ENCODE measurements at places on chromosomes 16 and 17. TPM values are rescaled to one million over a fixed set of nuclear protein-coding genes. Genes with fewer than 3 reads are reported as not detected.
A peak's percentile ranks its signal among the peaks of the same experiment; 100 is the strongest.

The SLC5A2 gene
- total RNA-seq, result not detected

The ST6GALNAC2 gene
- 1.2 TPM for total RNA-seq

The NKIRAS2 gene
- 24.3 TPM for total RNA-seq

The IRX6 gene
- not detected for total RNA-seq

The ADORA2B gene
- 0.76 TPM for total RNA-seq

The P2RX1 gene
- total RNA-seq, result 1.6 TPM

The C17orf100 gene
- 1.8 TPM for total RNA-seq

The SNAI3 gene
- 8.4 TPM for total RNA-seq

The LPCAT2 gene
- total RNA-seq, result 2.0 TPM

The PRAC2 gene
- not detected for total RNA-seq

DNA sequence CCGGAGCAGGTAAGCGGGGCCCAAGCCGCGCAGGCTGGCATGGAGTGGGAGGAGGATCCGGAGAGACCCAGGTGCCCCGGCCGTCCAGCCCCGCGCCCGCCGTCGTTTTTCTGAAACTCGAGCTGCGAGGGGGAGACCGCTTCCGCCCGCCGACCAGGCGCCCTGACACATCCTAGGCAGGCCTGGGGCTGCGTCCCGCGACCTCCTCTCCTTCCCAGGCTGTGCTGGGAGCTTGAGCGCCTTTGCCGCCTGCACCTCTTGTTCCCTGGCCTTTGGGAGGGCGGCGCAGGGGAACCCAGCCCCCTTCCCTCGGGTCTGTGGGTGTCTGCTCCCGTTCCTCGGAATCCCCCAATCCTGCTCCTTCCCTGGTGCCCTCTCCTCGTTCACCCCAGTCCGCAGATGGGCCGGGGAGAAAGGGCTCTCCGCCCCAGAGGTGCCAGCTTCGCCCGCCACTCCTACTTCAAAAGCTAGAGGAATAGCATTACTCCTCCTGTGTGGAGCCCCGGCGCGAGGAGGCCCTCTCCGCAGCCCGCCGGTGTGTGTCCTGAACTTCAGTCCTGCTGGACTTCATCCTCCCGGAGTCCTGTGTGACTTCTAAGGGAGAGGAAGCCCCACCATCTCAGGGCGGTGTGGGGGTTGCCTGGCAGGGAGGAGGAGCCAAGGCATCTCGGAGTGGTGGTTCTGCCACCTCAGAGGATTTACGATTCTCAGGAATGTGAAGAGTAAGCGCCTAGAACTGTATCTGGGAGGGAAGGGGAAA is 1.0 kb downstream of the NHERF1 start:
- H3K27ac ChIP-seq, result peak overlapping the region; percentile 92
- H3K27me3 ChIP-seq, result no peaks in the 10 kb centered on the region
- H3K36me3 ChIP-seq, result peaks cover 11% of the 10 kb centered on the region
- peak overlapping the region; percentile 97 for H3K4me3 ChIP-seq
- H3K4me1 ChIP-seq, result peaks cover 63% of the 10 kb centered on the region
- DNase-seq, result peak; percentile 67

DNA sequence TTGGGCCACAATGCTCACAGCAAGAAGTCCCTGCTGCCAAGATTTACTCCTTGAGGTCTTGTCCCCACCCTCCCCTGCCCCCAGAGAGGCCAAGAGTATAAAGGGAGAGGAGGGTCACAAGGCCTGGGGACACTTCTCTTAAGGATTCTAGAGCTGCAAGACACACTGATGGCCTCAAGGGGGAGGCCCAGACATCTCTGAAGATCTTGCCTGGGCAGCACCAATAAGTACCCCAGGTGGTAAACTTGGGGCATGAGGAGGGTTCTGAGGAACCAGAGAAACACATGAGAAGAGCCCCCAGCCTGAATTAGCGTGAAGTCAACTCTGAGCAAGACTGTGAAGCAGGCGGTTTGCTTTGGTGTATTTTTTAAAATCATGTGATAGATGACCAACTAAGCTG is 26.8 kb upstream of the MTMR4 start:
- H3K27me3 ChIP-seq, result peaks cover 5% of the 10 kb centered on the region
- H3K27ac ChIP-seq, result no peak overlapping the region
- DNase-seq, result no peak
- H3K4me3 ChIP-seq, result no peak overlapping the region
- H3K4me1 ChIP-seq, result no peaks in the 10 kb centered on the region
- no peaks in the 10 kb centered on the region for H3K36me3 ChIP-seq

DNA sequence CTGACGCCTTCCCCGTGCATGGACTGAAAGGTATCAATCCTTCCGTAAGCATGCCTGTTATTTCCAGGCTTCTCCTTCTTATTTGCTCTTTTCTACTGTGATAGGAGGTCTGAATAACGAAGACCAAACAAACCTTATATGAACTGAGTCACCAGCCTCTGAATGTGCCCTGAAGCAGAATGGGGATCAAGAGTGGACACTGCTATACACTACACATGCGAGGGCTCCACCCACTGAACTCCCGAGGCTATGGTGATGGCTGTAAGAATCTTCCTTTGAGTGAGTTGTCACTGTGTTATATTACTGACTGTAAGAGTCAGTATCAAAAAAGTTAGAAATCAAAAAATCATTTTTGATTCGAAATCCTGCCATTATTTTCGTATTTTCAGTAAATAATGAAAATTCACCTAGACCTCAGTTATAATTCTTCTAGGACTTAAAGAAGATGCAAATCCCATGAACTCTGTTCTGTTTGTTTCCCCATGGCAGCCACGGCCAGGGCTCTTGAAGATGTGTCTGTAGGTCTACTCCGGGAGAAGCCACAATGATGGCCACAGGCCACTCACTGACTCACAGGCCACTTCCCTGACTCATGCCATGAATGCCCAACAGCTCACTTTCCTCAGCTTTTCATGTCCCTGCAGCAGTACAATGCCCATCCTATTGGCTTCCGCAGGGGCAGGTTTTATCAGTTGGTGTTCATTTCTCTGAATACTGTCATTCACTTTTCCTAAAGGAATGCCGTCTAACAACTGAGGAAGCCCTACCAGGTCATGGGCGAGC is 54.7 kb downstream of the ZZEF1 start:
- H3K36me3 ChIP-seq, result peaks cover 9% of the 10 kb centered on the region
- DNase-seq, result no peak
- H3K27ac ChIP-seq, result no peak overlapping the region

GRCh38 chr17:29591146-29591736 is 1.7 kb upstream of the ANKRD13B start:
- H3K27me3 ChIP-seq, result no peaks in the 10 kb centered on the region
- peak overlapping the region; percentile 89 for H3K4me3 ChIP-seq
- peaks cover 65% of the 10 kb centered on the region for H3K4me1 ChIP-seq
- no peaks in the 10 kb centered on the region for H3K36me3 ChIP-seq
- H3K27ac ChIP-seq, result no peak overlapping the region

GRCh38 chr17:64494121-64494520 is 2.7 kb downstream of the POLG2 start:
- no peak for DNase-seq
- H3K27me3 ChIP-seq, result no peaks in the 10 kb centered on the region
- peak overlapping the region; percentile 95 for H3K4me3 ChIP-seq
- H3K36me3 ChIP-seq, result peaks cover 17% of the 10 kb centered on the region

DNA sequence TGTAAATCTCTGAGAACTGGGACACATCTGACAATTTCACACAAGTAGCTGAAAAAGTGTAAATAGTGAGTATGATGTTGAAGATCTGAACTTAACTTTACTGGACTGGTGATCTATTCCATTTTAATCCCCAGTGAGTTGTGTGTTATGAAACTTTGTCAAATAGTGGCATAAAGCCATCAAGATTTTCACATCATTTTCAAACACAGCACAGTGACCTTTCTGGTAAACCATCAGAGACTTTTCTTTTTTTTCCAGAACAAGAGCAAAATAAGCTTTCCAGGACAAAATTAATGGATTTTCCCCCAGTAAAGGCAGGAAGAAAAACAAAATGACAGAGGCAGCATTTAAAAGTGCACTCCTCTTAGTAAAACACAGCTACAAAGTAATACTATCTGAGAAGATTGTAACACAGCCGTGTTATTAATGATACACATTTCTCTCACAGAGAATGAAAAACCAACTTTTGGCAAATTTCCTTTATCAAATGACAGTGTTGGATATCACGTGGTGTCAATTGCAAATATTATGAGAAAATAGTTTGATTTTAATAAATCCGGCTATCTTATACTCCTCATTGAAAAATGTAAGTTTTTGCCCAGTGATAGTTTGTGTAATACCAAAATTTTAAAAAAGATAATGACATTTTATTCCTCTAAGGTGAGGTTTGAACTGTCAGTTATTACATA is 16.8 kb upstream of the COL1A1 start:
- DNase-seq, result no peak
- H3K27me3 ChIP-seq, result peaks cover 21% of the 10 kb centered on the region
- no peak overlapping the region for H3K27ac ChIP-seq
- no peak overlapping the region for H3K4me3 ChIP-seq
- H3K36me3 ChIP-seq, result no peaks in the 10 kb centered on the region

DNA sequence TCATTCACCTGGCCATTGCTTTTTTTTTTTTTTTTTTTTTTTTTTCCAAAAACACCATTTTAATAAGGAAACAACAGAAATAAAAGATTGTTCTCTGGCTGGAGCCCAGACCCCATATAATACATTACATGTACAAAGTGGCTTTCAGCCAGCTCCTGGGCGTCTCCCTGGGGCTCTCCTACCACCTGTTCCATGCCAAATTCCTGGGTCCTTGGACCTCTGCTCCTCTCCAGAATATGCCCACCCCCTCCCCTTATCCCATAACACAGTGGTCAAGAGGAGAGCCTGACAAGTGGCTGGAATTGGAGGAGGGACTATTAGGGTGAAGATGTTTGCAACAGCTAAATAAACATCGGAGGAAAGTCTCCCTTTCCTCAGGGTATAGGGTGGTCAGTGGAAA is 3.6 kb upstream of the PHF12 start:
- no peaks in the 10 kb centered on the region for H3K4me1 ChIP-seq
- no peaks in the 10 kb centered on the region for H3K27me3 ChIP-seq
- no peak for DNase-seq
- H3K27ac ChIP-seq, result no peak overlapping the region

DNA sequence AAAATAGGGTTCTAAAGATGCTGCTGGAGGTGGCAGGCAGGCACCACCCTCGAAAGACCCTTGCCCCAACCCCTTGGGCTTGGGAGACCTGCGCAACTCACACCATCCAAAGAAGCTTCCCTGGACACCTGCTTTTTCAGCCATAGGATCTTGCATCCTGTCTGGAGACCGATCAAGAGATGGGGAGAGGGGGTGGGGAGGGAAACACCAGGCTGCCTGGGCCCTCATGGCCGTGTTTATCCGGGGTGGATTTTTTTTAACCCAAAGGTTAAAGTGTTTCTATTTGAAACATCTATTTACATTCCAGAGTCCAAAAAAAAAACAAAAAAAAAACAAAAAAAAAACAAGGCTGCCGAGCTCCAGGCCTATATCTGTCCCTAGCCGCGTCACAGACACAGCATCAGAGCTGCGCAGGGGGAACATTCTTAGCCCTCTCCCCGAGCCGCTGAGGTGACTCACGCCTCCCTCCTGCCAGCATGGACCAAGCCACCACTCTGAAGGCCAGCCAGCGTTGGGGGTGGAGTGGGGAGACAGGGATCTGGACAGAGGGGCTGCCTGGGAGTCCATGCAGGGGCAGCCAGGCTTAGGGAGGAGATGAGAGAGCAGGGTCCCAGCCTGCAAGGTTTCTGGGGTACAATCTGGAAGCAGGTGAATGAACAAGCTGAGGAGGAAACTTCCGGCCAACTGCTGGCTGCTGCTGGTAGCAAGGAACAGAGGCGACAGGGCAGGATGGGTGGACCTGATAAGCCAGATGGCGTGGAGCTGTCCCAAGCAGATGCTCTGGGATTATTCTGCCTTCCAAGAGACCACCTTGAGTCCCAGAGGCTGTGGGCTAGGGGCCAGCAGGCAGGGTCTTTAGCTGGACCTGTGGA is 14.8 kb downstream of the HDAC5 start:
- H3K27ac ChIP-seq, result no peak overlapping the region
- no peaks in the 10 kb centered on the region for H3K27me3 ChIP-seq
- DNase-seq, result no peak
- peaks cover 25% of the 10 kb centered on the region for H3K4me1 ChIP-seq

DNA sequence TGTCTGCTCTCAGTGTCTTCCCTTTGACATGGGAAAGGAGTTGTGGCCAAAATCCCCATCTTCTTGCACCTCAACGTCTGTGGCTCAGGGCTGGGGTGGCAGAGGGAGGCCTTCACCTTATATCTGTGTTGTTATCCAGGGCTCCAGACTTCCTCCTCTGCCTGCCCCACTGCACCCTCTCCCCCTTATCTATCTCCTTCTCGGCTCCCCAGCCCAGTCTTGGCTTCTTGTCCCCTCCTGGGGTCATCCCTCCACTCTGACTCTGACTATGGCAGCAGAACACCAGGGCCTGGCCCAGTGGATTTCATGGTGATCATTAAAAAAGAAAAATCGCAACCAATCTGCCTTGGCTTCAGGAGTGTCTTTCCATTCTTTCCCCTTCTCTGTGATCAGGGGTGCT is 918 bp upstream of the MRM1 start:
- peak overlapping the region; percentile 95 for H3K4me3 ChIP-seq
- H3K27ac ChIP-seq, result peak overlapping the region; percentile 96
- H3K27me3 ChIP-seq, result no peaks in the 10 kb centered on the region
- DNase-seq, result no peak

GRCh38 chr17:35981908-35982330 is 622 bp upstream of the CCL16 start:
- no peak overlapping the region for H3K27ac ChIP-seq
- H3K36me3 ChIP-seq, result no peaks in the 10 kb centered on the region
- peak; percentile 15 for DNase-seq
- H3K4me1 ChIP-seq, result no peaks in the 10 kb centered on the region
- H3K27me3 ChIP-seq, result peaks cover 8% of the 10 kb centered on the region

- H3K27me3 ChIP-seq, result no peaks in the 10 kb centered on the region
- H3K27ac ChIP-seq, result no peak overlapping the region
- H3K4me1 ChIP-seq, result peaks cover 6% of the 10 kb centered on the region
- no peak overlapping the region for H3K4me3 ChIP-seq
Observed at GRCh38 chr17:75102385-75102821, 7.4 kb upstream of the ARMC7 start.

DNA sequence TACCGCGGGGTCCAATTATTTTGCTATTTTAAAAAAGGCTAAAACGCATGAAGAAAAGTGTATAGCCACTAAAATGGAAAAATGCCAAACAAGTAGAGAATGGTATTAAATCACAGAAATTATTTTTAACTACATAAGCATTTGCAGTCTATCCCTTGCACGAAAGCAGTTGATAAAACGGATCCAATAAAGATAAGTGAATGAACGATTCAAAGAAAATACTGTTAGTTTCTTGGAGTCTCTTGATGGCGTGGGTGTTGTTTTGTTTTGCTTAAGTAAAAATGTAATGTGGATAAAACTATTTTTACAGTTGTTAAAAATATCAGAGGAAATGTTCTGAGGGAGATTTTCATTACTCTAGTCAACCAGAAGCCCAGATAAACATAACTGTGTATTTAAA is 9.3 kb downstream of the HS3ST3A1 start:
- peaks cover 28% of the 10 kb centered on the region for H3K27me3 ChIP-seq
- no peak overlapping the region for H3K27ac ChIP-seq
- H3K4me1 ChIP-seq, result peaks cover 6% of the 10 kb centered on the region

All from activated T-cell treated with anti-CD3 and anti-CD28 coated beads, Interleukin-2, amount 50 U/mL, for 72 hours (primary cell).